Omental fat pad (tissue), 4 donors: ENCODE measurements at places on chromosomes 2 and 18. TPM values are rescaled to one million over a fixed set of nuclear protein-coding genes. Genes with fewer than 3 reads are reported as not detected.

- no peak for DNase-seq
Observed at GRCh38 chr2:156343940-156344301, 11.4 kb upstream of the NR4A2 start.

DNA sequence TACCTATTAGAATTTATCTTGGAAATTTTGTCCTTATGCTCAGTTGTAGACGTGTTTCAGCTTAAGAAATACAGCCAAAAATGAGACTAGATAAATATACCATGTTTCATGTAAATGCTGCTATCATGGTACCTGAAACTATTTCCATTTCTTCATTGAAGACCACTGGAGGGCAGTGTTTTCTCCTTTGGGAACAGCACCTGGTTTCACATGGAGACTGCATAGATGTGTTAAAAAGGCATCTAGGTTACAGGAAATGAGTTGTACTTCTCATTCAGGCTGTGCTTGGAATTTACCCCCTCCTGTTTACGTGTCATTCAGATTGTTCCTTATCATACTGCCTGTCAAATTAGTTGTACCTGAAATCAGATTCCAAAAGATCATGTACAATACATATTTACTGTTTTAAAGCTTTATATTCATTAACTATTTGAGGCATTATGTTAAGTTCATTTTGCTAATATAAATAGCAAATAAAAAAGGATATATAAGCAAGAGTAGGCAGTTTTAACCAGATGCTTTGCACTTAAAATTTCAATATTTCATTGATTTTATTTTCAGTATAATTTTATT, 57.3 kb upstream of the PSMD14 start:
- DNase-seq = no peak

DNA sequence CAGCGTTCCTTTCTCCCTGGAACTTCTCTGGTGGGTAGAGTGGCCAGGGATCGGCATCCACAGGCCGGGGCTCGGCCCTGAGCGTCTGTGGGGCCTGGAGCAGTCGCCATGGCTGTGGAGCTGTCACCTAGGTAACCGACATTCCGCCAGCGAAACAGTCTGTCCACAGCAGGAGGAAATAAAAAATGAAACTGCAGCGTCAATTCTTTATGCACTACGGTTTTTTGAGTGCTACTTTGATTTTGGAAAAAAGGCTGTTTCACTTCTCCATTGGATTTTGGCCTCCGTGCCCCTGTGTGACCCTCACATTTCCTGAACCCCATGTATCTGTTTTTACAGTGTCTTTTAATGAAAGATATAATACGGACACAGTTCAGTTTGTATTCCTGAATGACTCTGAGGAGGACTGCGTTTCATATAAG, 163.4 kb downstream of the LDLRAD4 start:
- DNase-seq = no peak

DNA sequence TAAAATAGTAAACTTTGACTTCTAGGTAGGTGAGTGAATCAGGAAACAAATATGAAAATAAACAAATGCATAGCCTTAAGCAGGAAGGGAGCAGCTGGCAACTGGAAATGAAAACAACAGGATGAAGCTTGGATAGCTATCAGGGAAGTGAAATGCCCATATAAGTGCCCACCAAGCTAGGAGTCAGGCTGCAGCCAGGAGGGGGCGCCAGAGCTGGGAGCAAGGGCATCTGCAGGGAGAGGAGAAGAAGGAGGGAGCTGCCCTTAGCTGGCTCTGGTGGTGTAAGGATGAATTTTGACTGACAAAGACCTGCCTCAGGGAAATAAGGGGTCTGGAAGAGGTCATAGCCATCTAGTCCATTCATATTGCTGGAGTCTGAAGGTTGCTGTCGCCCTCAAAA, 298.3 kb downstream of the TDRD15 start:
- DNase-seq = no peak

DNA sequence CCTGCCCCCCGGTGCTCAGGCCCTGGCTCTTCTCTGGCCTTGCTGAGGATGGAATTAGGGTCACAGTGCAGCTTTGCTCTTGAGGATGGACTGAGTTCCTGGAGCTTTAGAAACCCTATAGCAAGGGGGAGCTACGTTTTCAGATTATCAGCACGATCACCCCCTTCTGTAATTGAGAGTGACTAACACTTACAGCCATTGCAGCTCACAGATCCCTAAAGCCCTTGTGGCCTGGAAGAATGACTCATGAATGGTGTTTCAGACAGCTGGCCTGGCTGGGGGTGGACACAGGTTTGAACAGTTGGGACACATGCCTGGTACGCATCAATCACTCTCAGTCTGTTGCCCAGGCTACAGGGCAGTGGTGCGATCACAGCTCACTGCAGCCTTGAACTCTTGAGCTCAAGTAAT, 79.7 kb upstream of the IGFBP5 start:
- no peak for DNase-seq

DNA sequence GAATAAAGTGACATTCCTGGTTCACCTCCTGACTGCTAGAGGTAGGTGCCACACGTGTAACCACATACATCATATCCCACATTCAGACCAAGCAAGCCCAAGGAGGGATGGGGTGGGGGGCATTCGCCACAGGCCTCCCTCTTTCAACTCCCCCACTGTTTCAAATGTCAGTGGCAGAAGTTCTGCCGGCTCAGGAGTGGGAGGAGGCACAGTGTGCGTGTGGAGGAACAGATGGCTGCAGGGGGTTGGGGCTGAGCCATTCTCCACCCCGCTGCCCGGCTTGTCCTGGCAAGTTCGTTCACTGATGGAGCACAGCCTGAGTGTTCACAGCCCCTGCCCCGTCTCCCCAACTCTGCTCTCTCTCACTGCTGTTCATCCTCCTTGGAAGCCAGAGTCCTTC, 75.4 kb upstream of the TANC1 start:
- no peak for DNase-seq

- DNase-seq = no peak
Observed at GRCh38 chr2:109364217-109364616, 235.2 kb downstream of the SH3RF3 start.

SAG gene
- not detected for total RNA-seq
